Fibroblast of mammary gland (primary cell): ENCODE measurements at places on chromosomes 4 and X.

DNA sequence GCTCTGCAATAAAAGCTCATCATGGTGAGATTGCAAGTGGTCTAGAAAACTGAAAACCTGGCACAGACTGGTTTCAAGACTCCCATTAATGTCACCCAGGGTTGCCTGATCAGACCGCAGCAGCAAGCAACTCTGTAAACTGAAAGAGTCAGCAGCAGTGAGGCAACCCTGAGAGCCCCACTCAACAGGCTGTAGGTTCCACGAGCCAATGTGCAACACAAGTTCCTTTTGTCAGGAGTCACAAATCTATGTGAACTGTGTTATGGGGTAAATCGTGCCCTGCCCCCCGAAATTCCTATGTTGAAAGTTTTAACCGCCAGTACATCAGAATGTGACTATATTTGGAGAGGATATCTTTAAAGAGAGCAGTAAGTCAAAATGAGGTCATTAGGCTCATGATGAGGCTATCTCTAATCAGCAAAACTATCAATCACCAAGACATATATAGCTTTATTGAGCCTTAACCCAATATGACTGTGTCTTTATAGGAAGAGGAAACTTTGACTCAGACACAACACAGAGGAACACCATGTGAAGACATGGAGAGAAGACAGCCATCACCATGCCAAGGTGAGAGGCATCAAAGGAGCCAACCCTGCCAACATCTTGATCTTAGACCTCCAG, 94.0 kb downstream of the FBXO8 start:
- peak; percentile 57 for DNase-seq

DNA sequence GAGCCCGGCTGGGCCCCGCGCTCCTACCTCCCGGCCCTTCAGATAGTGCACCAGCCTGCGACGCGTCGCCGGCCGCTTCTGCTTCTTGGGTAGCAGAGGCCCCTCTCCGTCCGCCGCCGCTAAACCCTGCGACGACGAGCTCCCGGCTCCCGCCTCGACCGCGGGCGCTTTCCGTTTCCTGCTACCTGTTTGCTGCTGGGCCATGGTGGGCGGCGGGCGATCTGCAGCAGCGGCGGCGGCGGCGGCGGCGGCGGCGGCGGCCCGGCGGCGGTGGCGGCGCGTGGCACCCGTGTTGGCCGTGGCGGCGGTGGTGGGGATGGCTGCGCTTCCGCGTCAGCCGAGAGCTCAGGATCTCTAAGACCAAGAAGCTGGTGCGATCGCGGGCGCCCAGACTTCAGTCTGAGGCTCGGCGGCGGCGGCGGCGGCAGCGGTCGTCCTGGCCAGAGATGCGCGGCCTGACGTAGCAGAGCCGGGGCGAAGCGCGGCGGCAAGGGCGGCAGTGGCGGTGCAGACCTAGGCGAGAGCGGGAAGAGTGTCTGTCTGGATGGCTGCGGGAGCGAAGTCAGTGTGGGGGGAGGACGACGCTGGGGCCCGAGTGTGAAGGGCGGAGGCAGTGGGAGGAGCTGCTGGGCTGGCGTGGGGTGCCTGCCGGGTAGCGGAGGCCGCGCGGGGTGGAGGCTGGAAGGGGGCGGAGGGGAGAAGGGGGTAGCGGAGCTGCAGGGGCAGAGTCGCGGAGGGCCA, at the start of gene DCAF12L2:
Gene DCAF12L2, minus strand, starts transcription at position 569 of the 741 bp plus-strand sequence. Its CDS starts 365 bp downstream, at position 204.
- DNase-seq: no peak

- DNase-seq: peak; percentile 7
These were observed 141.8 kb upstream of the NALF2 start for GRCh38 chrX:69362354-69362753.

GRCh38 chr4:146336410-146336807, 122.1 kb downstream of the REELD1 start:
- peak; percentile 32 for DNase-seq

DNA sequence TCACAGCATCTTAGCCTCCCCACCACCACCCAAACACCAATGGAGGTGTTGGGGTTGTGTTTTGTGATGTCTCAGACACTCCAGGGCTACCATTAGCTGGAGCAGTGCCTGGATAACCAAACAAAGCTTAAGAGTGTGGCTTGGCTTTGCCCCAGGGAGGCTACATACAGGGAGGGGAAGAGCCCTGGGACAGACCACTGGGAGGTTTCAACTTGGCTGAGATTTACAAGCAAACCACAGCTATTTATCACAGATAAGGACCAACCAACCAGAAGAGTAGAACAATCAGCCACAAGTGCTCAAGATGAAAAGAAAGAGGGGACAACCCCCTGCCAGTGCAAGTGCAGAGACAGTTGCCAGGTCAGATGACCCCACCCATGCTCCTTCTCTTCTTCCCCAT, 24.1 kb downstream of the SOX3 start:
- no peak for DNase-seq

- DNase-seq: peak; percentile 43
These were observed 47.4 kb upstream of the KDR start for GRCh38 chr4:55172694-55173287.

GRCh38 chrX:17822351-17822750, 38.7 kb downstream of the RAI2 start:
- DNase-seq: peak; percentile 30

- DNase-seq: peak; percentile 54
These were observed at the start of gene PRSS48 for GRCh38 chr4:151276787-151277562. TSS of gene PRSS48 (plus strand) at chr4:151277161. CDS start at chr4:151277173, 12 bp downstream.
